Uterus (tissue), 4 donors: ENCODE measurements at places on chromosomes 1 and 21. TPM values are rescaled to one million over a fixed set of nuclear protein-coding genes. Genes with fewer than 3 reads are reported as not detected.

- no peaks in the 10 kb centered on the region for H3K4me1 ChIP-seq
- DNase-seq, result no peak
- peak overlapping the region; percentile 39 for H3K27ac ChIP-seq
- H3K27me3 ChIP-seq, result no peaks in the 10 kb centered on the region
- no peaks in the 10 kb centered on the region for H3K36me3 ChIP-seq
These were observed 280.5 kb upstream of the VAMP3 start for GRCh38 chr1:7490576-7490975.

DNA sequence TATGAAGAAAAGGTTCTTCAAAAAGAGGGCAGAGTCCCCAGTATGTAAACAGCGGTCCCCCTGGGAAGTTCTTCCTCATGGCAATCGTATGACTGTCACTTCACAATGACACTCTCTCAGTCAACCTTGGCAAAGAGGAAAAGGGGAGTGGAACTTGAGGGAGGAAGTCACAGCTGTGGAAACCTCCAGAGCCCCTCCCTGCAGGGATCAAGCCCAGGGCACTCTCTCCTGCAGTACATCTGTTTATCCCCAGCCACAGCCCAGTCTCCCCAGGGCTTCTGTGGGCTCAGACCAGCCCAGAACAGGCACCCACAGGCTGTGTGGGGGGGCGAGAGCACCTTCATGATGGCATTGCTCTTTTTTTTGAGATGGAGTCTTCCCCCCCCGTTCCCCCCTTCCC is 2.0 kb downstream of the ATP13A2 start:
- H3K36me3 ChIP-seq, result no peaks in the 10 kb centered on the region
- no peak overlapping the region for H3K4me3 ChIP-seq
- H3K4me1 ChIP-seq, result peaks cover 18% of the 10 kb centered on the region
- no peak for DNase-seq
- H3K27me3 ChIP-seq, result no peaks in the 10 kb centered on the region

Gene RAB42
- 15.6 TPM for total RNA-seq

Gene KAZN
- 7.7 TPM for total RNA-seq

Gene KCNH1
- total RNA-seq, result 1.1 TPM

Gene BEND5
- 13.9 TPM for total RNA-seq
